ENCODE measurements at places on chromosomes 5 and 9.

GRCh38 chr9:135948968-135949367, 12.2 kb downstream of the UBAC1 start:
- H3K27me3 ChIP-seq = no peaks in the 10 kb centered on the region
- peaks cover 97% of the 10 kb centered on the region for H3K36me3 ChIP-seq
- H3K4me1 ChIP-seq = no peaks in the 10 kb centered on the region

GRCh38 chr9:121542025-121542424, 42.4 kb upstream of the GGTA1 start:
- H3K4me3 ChIP-seq = no peak overlapping the region
- H3K27me3 ChIP-seq = no peaks in the 10 kb centered on the region
- no peak overlapping the region for H3K27ac ChIP-seq

DNA sequence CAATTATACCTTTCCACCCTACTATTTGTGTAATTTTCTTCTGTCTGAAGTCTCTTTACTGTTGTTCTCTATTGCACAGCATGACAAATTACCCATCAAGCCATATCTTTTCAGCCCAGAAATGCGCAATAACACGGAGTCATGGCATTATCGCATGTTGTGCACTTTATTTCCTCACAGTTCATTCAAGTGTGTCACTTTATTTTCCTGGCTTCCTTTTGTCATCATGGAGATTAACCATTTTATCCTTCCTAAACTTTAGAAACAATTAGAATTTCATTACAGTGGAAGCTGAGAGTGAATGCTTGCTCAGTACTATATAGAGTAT, 41.3 kb upstream of the MEF2C start:
- no peak overlapping the region for H3K4me3 ChIP-seq
- no peaks in the 10 kb centered on the region for H3K27me3 ChIP-seq
- no peaks in the 10 kb centered on the region for H3K4me1 ChIP-seq
- H3K27ac ChIP-seq = no peak overlapping the region
- DNase-seq = no peak

- no peak for DNase-seq
- H3K36me3 ChIP-seq = no peaks in the 10 kb centered on the region
- no peak overlapping the region for H3K4me3 ChIP-seq
- no peaks in the 10 kb centered on the region for H3K4me1 ChIP-seq
- no peaks in the 10 kb centered on the region for H3K27me3 ChIP-seq
Measured at GRCh38 chr5:137186759-137187461, 312.2 kb downstream of the SPOCK1 start.

- no peaks in the 10 kb centered on the region for H3K36me3 ChIP-seq
- H3K27ac ChIP-seq = no peak overlapping the region
- no peak for DNase-seq
- H3K4me3 ChIP-seq = no peak overlapping the region
Measured at GRCh38 chr5:122187426-122187825, 58.1 kb downstream of the ZNF474 start.

- no peaks in the 10 kb centered on the region for H3K27me3 ChIP-seq
- H3K36me3 ChIP-seq = no peaks in the 10 kb centered on the region
- no peak overlapping the region for H3K4me3 ChIP-seq
Measured at GRCh38 chr5:19685473-19685872, 302.5 kb downstream of the CDH18 start.

DNA sequence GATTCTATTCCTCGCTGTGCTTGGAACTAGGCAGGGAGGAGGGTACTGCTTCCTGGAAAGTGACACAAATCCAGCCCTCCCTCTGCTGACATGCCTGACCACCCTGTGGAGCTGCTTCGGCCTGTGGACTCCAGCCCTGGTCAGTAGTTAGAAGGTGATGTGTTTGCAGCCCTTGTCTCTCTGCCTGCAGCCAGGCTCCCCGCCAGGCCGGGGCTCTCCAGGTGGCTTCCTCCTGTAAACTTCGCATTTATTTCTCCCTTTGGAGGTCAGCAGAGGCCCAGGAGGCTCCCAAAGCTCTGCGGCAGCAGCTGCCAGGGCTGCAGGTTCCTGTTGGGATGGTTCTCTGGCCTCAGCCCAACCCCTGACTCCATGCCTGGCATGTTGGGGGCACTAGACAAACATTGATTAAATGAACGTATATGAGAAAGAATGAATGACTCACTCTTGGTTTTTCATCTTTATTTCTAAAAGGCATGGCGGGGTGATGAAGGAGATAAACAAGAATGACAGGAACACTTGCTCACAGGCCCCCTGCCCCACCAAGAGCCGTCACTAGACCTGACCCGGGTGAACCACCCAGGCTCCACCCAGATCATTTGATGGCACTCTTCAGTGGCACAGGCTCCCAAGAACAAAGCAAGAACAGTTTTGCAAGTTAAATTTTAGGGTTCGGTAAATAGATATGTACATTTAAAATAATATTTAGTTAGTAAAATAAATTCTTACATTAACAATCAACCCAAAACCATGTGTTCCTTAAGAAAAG, 8.4 kb upstream of the IRX2 start:
- DNase-seq = no peak
- peaks cover 20% of the 10 kb centered on the region for H3K4me1 ChIP-seq
- H3K4me3 ChIP-seq = no peak overlapping the region
- no peaks in the 10 kb centered on the region for H3K27me3 ChIP-seq
- no peaks in the 10 kb centered on the region for H3K36me3 ChIP-seq

- H3K27me3 ChIP-seq = no peaks in the 10 kb centered on the region
- no peak overlapping the region for H3K27ac ChIP-seq
- no peak overlapping the region for H3K4me3 ChIP-seq
- DNase-seq = no peak
Measured at GRCh38 chr5:94524841-94525697, 93.3 kb downstream of the KIAA0825 start.

DNA sequence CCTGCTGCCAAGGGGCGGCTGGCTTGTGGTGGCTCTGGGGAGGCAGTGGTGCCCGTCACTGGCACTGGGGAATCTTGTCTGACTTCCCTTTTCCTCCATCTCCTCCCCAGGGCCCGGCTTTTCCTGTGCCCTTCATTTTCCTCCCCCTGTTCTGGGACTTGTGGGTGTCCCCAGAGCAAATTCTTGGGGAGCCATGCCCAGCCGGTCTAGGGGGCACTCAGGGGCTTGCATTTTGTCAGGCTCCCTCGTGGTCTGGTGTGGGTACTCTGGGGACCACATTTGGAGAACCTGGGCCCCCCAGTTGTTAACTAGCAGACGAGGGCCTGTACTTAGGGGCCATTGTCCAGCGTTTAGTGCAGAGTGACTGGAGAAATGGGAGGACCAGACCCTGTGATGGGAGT, 105.2 kb upstream of the IER5L start:
- H3K36me3 ChIP-seq = no peaks in the 10 kb centered on the region
- H3K4me1 ChIP-seq = peaks cover 5% of the 10 kb centered on the region
- H3K27me3 ChIP-seq = no peaks in the 10 kb centered on the region
- H3K27ac ChIP-seq = no peak overlapping the region
